Stimulated activated CD8-positive, alpha-beta memory T cell treated with anti-CD3 and anti-CD28 coated beads, Interleukin-7, amount 100 ng/mL, for 24 hours (primary cell): ENCODE measurements at places on chromosomes 11 and 22.

DNA sequence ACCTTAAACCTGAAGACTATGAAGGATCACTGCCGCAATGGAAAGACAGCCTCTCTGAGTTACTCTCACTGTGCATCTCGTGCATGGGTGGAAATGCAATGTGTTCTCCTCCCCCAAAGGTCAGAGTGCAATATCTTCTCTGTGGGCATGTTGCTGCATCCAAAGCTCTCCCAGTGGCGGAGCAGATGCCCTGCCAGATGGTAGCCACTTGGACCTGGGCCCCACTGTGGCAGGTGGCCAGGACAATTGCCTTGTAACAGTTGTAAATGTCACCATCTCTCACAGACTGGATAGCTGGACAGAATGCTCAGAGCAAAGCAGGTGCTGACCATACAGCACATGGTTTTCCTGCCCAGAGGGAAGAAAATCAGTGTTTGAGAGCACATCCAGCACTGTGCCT lies 542.0 kb downstream of the FAM181B start:
- DNase-seq, result no peak

GRCh38 chr11:66868082-66868725 lies 11.3 kb downstream of the LRFN4 start:
- DNase-seq, result no peak

- no peak for DNase-seq
Measured at GRCh38 chr22:17990147-17990546, 34.2 kb downstream of the MICAL3 start.

DNA sequence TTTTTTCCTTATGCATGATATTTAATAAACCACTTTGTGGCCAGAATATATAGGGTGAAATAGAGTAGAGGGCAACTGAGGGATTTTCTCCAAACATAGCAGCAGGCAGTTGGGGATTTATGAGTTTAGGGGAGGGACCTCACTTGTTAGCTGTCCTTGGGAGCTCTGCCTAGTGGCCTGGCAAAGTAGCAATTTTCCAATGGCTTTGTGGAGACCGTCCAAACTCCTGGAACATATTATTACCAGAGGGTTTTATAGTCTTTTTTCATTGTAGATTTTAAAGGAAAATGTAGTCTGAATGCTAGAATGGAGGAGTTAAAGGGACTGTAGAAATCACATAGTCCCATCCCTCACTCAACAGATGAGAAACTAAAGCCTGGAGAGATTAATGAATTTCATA lies 32.3 kb downstream of the AMOTL1 start:
- DNase-seq, result no peak

DNA sequence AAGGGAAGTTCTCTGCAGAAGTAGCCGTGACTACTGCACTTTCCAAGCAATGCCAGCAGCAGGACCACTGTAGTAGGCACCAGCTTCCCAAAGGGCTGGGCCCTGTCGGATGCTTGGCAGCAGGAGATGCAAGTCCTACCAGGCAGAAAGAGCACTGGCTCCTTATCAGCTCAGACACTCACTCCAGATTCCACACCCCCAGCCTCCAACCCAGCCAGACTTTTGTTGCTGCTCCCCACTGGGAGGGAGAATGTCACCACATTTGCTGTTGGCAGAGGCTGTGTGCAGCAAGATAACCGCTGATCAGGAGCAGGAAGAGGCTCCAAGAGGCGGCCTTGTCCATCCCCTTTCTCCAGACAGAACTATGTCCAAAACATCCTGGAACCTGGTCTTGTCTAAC lies 118.7 kb downstream of the C11orf58 start:
- DNase-seq, result no peak

- no peak for DNase-seq
Measured at GRCh38 chr11:85806876-85807275, 4.1 kb downstream of the SYTL2 start.

GRCh38 chr11:76444384-76445120 lies at the start of gene EMSY:
EMSY (plus strand) TSS chr11:76445018; CDS start chr11:76446939, 1,921 bp downstream.
- DNase-seq, result peak; percentile 75

- DNase-seq, result no peak
Measured at GRCh38 chr11:64800303-64801157, 2.5 kb downstream of the MAP4K2 start.

GRCh38 chr22:24516301-24516737 lies 21.2 kb downstream of the UPB1 start:
- no peak for DNase-seq

- no peak for DNase-seq
Measured at GRCh38 chr22:36144886-36145541, 15.5 kb downstream of the APOL3 start.

GRCh38 chr11:959027-959426 lies 33.4 kb downstream of the AP2A2 start:
- DNase-seq, result no peak

- DNase-seq, result no peak
Measured at GRCh38 chr11:67369801-67370284, 3.6 kb downstream of the CLCF1 start.

GRCh38 chr11:961921-962320 lies 36.3 kb downstream of the AP2A2 start:
- DNase-seq, result no peak

DNA sequence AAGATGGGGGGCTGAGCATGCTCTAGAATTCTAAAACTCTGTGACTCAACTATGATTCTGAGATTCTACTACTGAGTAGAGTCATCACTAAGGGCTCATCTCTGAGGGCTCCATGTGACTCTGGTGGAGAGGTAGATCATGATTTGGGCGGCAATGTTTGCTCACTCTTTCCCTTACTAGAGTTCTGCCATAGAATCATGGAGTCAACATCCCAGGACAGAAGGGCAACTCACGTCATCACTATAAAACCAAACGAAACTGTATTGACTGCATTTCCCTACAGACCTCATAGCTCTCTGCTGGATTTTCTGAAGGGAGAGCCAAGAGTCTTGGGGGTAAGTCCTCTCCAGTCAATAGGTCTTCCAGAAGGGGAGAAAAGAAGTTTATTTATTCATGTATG lies at the start of gene MS4A14:
Gene MS4A14, plus strand, starts transcription at position 78 of the 400 bp plus-strand sequence. Its CDS starts 120 bp downstream, at position 198.
- no peak for DNase-seq

DNA sequence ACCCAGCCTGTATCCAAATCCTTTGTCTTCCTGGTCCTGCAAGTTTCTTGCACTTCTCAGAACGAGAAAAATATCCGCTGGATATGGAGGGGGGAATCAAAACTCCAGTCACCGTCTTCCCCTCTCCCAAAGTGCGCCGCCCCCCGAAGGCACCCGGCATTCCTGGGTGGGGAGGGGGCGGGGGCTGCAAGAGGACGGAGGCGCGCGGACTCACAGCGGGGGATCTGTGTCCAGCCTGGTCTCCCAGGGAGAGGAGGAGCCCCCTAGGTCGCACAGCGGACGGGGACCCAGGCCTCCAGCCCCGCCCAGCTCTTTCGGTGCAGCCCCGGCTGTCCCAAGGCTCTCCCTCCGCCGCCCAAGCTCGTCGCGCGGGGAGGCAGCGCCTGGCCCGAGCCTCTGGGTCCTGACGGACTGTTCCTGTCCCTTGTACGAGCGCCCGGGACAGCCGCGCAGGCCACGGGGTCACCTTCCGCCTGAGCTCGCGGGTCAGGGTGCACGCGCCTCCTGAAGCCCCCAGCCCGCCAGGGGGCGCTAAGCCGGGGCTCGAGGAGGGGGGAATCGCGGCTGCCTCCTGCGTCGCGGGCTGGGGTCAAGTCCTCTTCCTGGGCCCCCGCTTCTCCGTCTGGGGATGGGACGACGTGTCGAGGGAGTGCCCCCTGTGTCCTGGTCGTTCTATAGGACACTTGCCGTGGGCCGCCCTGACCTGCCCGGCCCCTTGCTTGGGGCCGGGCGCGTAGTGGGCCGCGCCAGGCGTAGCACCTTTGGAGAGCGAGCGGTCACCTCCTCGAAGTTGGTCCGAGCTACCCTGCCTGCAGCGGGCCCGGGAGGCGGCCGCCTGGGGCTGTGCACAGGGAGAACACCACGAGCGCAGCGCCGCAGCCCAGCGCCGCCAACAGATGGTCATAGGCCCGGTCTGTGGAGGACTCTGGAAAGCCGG lies 2.4 kb upstream of the WNT11 start:
- DNase-seq, result peak; percentile 62

DNA sequence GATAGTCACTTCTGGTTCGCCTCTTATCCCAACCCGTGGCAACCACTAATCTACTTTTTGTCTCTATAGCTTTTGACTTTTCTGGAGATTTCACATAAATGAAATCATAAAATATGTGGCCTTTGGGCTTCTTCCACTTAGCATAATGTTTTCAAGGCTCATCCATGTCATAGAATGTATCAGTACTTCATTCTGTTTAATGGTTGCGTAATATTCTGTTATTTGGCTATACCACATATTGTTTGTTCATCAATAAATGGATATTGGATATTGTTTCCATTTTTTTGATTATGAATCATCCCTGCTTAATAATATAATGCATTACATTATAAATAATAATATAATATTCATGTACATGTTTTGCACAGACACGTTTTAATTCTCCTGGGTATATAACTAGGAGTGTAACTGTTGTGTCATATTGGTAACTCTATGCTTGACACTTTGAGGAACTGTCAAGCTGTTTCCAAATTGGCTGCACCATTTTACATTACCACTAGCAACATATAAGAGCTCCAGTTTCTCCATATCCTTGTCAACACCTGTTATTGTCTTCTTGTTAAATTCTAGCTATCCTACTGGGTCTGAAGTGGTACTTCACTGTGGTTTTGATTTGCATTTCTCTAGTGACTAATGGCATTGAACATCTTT lies 181.5 kb downstream of the CADM1 start:
- DNase-seq, result no peak

GRCh38 chr11:106281455-106282173 lies 204.2 kb downstream of the AASDHPPT start:
- DNase-seq, result no peak

DNA sequence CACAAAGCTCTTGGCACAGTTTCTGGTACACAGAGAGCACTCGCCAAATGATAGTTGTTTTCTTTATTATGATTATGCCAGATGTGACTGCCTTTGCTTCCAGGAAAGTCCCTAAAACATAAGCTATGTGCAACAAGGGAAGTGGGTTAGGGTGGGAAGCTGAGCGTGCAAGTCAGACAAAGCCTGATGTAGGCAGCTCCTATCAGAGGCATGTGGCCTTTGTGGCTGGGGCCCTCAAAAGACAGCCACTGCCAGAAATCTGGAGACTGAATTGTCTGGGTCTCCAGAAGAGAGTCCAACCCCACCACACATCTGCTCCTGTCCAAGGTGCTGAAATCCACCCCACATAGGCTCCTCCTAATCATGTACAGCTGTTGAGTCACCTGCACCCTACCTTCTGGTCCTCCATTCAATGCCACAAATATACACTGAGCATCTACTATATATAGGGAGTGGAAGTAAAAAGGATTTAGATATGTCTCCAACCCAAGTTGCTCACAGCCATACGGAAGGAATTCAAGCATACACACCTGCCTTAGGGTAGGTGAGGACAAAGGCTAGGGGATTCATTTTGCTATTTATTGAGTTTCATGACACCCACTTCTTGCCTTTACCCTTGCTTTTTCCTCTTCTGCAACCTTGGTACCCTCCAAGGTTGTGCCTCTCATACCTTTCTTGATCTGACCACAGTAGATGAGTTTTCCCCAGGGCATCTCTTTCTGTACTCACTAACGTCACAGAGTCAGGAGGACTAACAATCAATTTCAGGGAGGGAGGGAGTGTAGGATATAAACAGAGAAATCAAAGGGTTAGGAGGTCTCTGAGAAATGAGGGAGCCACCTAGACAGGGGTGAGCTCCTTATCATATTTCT lies 12.4 kb downstream of the SEC14L3 start:
- no peak for DNase-seq

GRCh38 chr11:129090056-129090455 lies 102.1 kb downstream of the ARHGAP32 start:
- DNase-seq, result no peak

GRCh38 chr22:37806409-37807333 lies 1.1 kb upstream of the GCAT start:
- no peak for DNase-seq

GRCh38 chr11:11028017-11028692 lies 170.3 kb upstream of the ZBED5 start:
- peak; percentile 40 for DNase-seq

- no peak for DNase-seq
Measured at GRCh38 chr11:85236211-85236610, 390.9 kb downstream of the DLG2 start.

- DNase-seq, result no peak
Measured at GRCh38 chr11:128946648-128947047, 4.0 kb upstream of the TP53AIP1 start.

GRCh38 chr11:61025821-61026120 lies 54.3 kb downstream of the CD6 start:
- no peak for DNase-seq

- DNase-seq, result no peak
Measured at GRCh38 chr11:95108671-95109551, 19.3 kb downstream of the ENDOD1 start.

GRCh38 chr22:30712094-30712493 lies 17.4 kb downstream of the OSBP2 start:
- no peak for DNase-seq

- no peak for DNase-seq
Measured at GRCh38 chr11:105100206-105100605, 39.4 kb downstream of the CARD18 start.

DNA sequence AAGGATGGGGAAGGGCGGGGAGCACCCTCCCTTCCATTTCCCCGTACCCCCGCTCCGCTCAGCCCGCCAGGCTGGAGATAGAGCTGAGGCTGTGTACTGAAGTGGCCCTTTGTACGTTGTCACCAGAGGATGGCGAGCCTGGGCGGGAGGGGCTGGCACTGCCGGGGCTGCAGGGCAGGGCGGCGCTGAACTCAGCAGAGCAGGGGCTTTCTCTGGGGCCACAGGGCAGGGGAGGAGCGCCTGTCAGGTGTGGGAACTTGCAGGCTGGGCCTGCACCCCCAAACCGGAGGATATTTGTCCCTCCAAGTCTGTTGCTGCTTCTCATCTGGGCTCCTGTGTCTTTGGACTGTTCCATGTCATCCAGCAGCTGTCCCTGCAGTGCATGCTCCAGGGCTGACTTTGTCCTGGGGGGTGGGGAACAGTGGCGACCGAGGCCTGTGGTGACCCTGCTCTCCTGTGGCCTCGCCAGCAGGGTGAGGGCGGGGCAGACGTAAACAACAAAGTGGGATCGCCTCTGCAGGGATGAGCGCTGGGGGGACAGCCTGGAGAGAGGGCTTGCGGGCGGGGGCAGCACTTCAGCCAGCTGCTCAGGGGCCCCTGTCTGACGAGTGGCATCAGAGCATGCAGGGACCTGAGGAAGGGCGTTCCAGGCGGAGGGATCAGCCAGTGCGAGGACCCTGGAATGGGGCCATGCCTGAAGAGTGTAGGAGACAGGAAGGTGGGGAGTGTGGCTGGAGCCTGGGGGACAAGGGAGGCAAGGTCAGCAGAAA lies 13.1 kb downstream of the MGAT3 start:
- no peak for DNase-seq

- DNase-seq, result no peak
Measured at GRCh38 chr11:105701098-105701497, 91.2 kb downstream of the GRIA4 start.

GRCh38 chr22:44596396-44597125 lies 98.5 kb upstream of the RTL6 start:
- DNase-seq, result no peak

- DNase-seq, result no peak
Measured at GRCh38 chr11:65452806-65453490, 30.4 kb downstream of the NEAT1 start.
